ENCODE measurements at places on chromosomes 6 and 20.

GRCh38 chr6:137926207-137926731, 59.2 kb downstream of the TNFAIP3 start:
- DNase-seq = no peak

DNA sequence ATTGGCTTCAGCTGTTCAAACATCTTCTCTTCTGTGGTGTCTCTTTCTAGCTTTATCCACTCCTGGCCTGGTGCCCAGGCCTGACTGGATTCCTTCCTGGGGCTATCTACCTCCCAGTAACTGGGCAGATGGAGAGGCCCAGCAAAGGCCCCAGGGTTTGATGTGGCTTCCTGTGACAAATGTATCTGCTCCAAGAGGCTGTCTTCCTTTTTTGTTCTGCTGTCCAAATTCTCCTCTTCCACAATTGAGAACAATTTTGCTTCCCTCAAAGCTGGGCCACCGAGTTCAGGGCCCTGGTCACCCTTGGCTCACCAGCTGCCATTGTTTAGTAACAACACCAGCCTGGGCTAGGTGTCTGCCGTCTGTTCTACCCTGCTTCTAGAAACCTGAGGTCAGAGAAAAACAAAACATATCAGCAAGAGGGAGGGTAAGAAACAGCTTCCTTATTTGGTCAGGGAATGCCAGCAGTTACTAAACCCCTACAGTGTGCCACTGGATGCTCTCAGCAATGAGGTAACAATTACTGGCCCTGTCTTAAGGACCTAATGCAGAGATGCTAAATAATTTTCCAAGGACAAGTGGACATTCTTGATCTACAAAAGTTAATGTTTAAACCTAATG, 3.9 kb downstream of the ZFP57 start:
- no peak for DNase-seq

GRCh38 chr6:49264909-49265308, 198.1 kb downstream of the MMUT start:
- DNase-seq = no peak

DNA sequence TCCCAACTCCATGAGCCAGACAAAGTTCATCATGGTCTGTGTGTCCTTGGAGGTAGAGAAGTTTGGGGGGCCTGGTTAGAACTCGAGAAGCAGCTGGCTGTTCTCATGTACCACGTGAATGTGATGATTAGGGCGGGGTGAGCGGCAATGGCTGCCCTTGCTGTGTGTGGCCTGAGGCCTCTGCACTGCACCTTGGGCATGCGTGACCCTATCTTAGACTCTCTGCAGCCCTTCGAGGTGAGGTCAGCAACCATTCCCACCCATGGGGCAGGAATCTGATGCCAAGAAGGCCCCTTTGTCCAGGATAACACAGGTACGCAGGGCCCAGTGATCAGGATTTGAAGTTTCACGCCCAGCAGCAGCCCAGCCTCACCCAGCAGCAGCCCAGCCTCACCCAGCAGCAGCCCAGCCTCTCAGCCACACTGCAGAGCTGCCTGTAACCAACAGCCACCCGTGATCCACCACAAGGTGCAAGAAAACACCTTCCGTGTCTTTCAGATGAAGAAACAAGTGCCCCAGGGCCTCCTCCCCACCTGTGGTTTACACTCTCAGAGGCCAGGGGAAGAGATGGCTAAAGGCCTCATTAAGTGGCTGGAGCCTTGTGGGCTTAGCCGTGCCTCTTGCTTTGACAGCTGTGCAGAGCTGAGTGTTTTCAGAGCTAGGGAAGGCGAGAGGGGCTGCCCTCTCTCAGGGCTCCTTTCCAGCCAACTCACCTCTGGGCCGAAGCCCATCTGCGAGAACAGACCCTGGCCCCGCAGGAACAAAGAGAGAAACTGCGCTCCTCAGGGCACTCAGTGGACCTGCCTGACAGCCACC, 195.2 kb upstream of the CDH4 start:
- no peak for DNase-seq

DNA sequence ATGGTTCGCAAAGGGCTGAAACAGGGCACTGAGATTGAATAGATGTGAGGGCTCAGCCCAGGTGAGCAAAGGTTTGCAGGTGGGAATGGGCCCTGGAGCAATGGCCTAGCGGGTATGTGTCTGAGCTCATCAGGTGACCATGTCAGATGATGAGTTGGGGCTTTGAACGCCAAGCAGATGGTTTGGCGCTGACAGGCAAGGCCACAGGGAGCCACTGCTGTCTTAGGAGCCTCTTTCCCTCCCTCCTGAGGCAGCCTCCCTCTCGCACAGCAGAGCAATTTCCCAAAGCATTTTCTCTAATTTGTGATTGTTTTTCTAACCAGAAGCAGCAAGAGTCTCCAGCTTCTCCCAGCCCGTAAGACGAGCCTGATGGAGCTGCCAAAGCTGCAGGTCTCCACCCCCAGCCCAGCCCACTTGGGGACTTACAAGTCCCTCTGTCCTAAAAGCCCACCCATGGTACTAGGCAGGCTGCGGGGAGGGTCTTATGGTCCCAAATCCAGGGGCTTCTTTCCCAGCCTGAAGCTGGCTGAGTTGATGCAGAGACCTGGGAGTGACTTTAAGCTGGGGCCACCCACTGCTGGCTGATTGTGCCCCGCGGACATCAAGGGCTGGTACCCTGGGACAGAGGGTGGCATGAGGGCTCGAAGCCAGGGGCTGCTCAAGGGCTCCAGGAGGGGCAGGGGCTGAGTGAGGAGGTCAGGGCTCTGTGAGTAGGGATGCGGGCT, 11.6 kb downstream of the CDH22 start:
- DNase-seq = no peak

- no peak for DNase-seq
These were observed 407.3 kb upstream of the FLRT3 start for GRCh38 chr20:14744723-14745122.
